ENCODE measurements at places on chromosomes 2 and 18.
A peak's percentile ranks its signal among the peaks of the same experiment; 100 is the strongest.

DNA sequence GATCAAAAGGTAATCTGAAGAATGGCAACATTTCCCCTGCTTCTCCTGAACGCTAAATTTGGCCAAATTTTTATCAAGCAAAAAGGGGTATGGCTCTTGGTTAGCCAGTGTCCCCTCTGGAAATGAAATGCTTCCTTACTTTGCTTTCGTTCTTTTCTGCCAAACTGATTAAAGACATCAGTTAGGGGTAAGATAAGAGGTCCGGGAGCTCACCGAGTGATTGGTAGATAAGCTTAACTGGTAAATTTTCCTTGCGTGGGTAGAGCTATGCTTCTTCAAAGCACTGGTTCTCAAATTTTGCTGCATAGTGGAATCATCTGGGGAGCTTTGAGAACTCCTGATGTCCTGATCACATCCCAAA lies 62.7 kb upstream of the MAPRE2 start:
- peak overlapping the region; percentile 85 for H3K27ac ChIP-seq
- H3K36me3 ChIP-seq: peaks cover 9% of the 10 kb centered on the region
- no peak for DNase-seq

DNA sequence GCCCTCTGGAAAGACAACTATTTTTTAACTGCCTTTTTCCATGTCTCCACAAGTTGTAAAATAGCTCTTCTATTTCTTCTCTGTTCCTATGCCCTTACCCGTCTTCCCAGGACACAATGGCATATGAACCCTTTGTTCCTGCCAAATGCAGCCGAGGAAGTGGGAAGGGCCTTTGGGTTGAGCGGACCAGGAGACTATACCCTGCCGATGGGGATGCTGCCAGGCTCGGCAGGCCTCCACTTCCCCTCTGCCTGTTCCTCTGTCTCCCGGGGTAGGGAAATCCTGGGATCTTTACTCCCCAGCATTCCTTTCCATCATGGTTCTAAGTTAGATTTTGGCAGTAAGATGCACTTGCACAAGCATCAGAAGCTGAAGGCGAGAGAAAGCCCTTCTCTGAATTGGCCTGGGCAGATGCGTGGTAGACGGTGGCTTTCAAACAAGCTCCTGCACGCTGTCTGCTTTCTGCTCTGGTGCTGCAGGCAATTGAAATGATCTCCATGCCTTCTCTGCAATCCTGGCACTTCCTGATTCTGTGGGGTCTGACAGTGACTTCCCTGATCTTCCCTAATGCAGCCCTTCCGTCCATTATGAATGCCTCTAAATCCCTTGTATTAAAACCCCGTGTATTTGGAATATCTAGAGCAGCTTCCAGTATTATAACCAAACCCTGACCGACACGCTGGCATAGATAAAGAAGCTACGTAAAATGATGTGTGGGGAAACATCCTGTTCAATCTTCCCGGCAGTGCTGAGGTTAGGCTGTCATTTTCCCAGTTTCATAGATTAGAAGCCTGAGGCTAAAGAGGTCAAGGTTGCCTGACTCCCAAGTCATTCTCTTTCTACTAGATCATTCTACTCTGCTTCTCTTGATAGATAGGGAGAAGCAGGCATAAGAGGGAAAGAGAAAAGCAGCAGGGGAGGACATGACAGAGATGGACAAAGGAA lies 69.8 kb downstream of the MCFD2 start:
- peaks cover 36% of the 10 kb centered on the region for H3K27me3 ChIP-seq
- no peak for DNase-seq
- no peaks in the 10 kb centered on the region for H3K4me1 ChIP-seq

DNA sequence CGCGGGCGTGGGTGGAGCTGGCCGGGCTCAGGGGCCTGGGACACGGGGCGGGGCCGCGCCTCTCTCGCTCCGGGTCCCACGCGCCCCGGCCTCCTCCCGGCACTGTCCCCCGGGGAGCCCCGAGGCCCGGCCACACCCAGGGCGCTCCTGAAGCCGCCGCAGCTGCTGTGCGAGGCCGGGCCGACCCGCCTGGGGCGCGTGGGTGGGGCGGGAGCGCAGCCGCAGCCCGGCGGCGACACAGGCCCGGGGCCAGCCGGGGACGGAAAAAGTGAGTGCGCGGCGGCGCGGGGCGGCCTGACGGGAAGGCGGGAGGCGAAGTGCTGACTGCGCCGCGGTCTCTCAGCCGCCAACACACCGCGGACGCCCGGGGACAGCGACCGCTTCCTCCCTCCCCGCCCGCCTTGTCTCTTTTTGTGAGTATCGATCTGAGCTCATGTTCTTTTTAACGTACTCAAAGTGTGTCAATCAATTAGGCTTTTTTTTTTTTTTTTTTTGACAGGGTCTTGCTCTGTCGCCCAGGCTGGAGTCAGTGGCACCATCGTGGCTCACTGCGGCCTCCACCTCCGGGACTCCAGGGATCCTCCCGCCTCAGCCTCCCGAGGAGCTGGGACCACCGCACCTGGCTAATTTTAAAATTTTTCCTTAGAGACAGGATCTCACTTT lies 14.5 kb downstream of the PDCD1 start:
- peaks cover 35% of the 10 kb centered on the region for H3K4me1 ChIP-seq
- DNase-seq: peak; percentile 66
- H3K36me3 ChIP-seq: peaks cover 19% of the 10 kb centered on the region
- peak overlapping the region; percentile 52 for H3K27ac ChIP-seq
- no peaks in the 10 kb centered on the region for H3K27me3 ChIP-seq
- H3K4me3 ChIP-seq: peak overlapping the region; percentile 75

GRCh38 chr2:170047331-170048065 lies 130.4 kb upstream of the MYO3B start:
- H3K4me3 ChIP-seq: no peak overlapping the region
- no peak overlapping the region for H3K27ac ChIP-seq
- no peaks in the 10 kb centered on the region for H3K27me3 ChIP-seq

GRCh38 chr2:233442028-233442310 lies 87.7 kb downstream of the DGKD start:
- H3K36me3 ChIP-seq: peaks cover 51% of the 10 kb centered on the region
- no peak overlapping the region for H3K4me3 ChIP-seq
- H3K4me1 ChIP-seq: peaks cover 19% of the 10 kb centered on the region
- peak overlapping the region; percentile 87 for H3K27ac ChIP-seq
- no peaks in the 10 kb centered on the region for H3K27me3 ChIP-seq

DNA sequence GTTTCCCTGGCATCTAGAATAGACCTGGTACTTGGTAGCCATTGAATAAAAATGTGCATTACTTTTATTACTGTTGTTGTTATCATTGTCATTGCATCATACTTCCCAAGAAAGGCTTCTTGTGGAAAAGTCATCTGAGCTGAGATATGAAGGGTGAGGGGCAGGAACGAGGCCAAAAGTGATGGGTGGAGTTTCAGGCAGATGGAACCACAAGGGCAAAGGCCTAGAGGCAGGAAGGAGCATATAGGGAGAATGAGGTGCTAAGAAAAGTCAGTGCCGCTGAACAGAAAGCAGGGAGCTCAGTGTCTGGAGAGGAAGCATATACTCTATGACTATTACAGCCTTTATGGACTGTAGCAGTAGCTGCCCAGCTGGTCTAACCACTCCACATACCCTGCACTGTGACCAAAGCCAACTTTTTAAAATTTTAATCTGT lies 219.3 kb downstream of the SPP2 start:
- H3K4me1 ChIP-seq: peaks cover 53% of the 10 kb centered on the region
- H3K27ac ChIP-seq: no peak overlapping the region
- no peak for DNase-seq
- H3K4me3 ChIP-seq: no peak overlapping the region
- H3K36me3 ChIP-seq: peaks cover 5% of the 10 kb centered on the region
